M059J (cell line): ENCODE measurements at places on chromosomes 5 and 9. TPM values are rescaled to one million over a fixed set of nuclear protein-coding genes. Genes with fewer than 3 reads are reported as not detected.

ADGRD2 gene
- not detected in 2 replicates for total RNA-seq

DNA sequence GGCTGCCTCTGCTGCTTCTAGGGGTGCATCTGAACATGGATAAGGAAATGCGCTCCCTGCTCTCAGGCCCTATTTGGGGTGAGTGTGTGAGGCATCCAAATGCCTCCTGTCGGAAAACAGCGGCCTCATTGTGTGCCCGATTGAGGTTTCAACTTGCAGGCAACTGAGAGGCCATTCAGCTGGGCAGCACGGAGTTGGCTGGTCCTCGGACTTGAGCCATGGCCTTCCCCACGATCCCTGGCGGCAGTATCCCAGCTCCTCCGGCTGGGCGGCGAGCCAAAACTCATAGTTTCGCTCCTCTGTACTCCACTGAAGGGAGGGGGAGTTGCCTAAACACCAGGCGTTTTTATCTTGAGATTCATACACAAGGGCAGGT is 597.3 kb upstream of the SGCD start:
- DNase-seq: no peak

DNA sequence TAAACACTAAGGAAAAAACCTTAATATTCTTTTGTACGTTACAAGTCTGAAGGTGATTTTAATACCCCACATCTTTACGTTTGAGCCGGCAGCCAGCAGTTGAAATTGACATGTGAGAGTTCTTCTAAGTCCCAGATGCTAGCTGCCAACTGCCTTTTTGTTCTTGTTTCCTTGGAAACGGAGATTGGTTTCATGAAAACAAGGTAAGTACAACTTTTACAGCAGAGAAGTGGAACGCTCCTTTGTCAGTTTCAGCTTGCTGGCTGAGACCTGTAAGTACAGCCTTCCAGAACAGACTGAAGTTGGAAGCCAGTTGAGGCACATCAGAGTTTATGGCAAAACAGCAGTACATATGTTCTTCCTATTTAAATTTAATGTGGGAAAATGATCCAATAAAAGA is 1018.4 kb upstream of the ARRDC3 start:
- peak; percentile 84 for DNase-seq

- DNase-seq: peak; percentile 58
Observed at GRCh38 chr5:125874057-125874456, 549.2 kb upstream of the GRAMD2B start.

DNA sequence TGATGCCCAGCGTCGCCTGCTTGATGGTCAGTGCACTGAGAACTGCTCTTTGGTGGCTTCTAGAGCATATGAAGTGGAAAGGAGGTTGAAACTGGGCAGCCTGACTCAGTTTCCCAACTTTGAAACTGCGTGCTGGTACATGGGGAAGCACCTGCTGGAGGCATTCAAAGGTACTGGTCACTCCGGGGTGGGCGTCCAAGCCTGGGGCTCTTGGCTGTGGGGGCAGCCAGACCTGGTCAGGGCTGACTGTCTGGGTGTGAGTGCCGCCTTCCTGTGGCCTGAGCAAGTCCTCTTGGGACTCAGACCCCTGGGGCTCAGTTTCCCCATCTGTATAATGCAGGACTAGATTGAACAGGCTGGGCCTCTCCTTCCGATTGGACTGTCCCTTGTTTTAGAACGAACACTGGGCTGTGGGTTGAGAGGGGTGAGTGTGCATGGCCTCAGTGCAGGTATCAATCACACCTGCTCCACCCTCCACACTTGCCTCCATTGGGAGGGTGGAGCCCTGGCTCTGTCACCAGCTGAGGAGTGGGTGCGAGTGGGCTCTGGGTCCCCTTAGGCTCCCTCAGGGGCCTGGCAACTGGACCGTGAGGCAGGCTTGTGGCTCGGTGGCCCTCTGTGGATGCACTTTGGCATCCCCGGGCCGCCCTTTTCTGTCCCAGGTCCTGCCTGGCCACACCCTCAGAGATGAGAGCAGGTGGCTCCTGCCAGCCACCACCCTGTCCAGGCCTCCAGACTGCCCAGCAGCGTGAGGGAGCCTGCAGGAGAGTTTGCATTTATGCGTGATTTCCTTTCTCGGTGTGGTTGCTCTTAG is 80.2 kb downstream of the PHF2 start:
- DNase-seq: no peak

DNA sequence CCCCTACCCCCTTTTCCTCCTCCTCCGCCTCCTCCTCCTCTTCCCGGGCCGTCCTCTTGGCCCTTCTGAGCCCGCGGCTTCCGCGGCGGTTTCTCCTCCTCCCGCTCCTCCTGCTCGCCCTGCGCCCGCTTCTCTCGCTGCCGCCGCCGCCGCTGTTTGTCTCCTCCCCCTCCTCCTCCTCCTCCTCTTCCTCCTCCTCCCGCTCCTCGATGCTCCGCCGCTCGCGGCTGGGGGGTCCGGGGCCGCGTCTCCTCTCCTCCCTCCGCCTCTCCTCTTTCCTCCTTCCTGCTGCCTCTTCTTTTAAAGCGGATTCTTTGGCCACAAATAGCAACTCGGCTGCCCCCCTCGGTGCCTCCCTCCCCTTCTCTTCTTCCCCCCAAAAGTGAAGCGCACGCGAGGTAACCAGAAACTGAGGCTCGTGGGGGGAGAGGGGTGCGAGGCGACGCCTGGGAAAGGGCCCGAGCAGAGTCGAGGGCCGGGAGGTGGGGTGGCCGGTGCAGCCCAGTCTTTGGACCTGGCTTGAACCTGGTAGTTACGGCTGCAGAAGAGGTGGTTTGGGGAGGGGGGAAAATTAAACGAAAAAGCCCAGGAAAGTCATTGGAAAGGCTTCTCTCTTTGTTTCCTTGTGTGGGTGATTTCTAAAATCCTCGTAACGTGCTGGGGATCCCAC is 1058.5 kb upstream of the DMAC1 start:
- peak; percentile 2 for DNase-seq

GRCh38 chr5:176185133-176185733 is 53.0 kb upstream of the SIMC1 start:
- DNase-seq: peak; percentile 37

GRCh38 chr5:178404987-178405386 is 172.4 kb upstream of the PHYKPL start:
- DNase-seq: no peak
